ENCODE measurements at places on chromosomes 5 and 9.

DNA sequence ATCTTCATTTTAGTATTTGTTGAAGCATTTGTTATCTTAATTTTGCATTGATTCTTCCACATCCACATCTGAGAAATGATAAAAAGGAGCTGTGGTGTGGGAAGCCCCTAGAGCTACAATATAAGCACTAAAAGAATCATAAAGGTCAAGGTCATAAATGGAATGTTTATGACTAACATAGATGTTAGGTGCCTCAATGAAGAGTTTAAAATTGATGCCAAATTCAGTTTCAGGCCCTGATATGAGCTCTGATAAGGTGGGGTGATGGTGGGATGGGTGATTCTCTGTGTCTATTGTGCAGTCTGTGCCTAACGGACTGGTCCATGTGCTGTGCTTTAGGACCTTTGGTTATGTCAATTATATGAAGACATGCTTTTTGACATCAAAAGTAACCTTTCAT lies 61.2 kb upstream of the CAMK4 start:
- DNase-seq = no peak

DNA sequence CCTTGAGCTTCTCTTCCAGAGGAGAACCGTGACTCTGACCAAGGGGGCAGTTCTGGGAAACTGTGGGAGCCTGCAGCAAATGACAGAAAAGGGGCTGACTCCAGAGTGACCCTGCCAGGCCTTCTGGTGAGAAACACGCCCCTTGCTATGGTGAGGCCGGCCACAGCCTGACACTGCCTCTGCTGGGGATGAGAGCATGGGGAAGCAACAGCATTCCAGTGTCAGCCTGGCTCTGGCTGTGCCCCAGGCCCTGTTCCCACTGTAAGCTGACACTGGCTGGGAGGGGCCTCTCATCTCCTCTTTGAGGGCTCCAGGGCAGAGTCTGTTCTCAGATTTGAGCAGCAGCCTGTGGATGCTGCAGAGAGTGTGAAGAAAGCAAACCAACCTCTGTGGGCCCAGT lies 180.0 kb upstream of the IL12B start:
- peak; percentile 88 for DNase-seq

GRCh38 chr5:77774981-77775789 lies 954 bp downstream of the TBCA start:
- DNase-seq = no peak

DNA sequence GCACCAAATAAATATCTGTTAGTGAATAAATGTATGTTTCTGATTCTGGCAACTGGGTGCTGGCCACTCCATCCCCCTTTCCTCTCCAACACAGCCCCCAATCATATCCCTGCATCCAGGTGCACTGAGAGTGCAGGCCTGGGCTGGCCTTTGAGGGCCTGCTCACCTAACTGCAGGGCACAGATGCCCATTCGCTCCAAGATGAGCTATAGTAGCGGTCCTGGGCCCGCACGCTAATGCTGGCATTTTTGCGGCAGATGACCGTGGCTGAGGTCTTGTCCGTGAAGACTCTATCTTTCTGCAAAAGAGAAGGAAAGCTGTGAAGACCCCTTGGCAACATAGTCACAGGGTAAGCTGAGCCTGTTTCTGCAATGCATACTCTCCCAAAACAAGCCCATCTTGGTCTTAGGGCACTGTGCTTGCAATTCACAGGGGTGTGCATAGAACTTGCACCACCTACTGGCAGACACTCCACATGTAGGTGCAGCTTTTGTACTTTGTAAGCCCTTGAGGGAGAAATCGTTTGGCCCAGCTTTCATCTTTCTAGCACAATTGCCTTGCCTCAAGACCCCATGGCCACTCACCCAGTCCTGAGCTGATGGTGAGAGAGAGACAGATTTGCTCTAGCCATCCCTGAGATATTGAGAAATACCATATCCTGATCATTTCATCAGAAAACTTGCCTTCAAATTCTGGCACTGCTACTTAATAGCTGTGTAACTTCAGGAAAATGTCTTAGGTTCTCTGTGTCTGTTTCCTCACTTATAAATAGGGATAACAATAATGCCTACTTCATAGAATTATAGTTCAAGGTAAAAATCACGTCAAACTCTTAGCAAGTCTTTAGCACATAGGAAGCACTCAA lies 13.5 kb downstream of the IL12B start:
- peak; percentile 54 for DNase-seq

Data from fibroblast of skin of right biceps (primary cell).